ENCODE measurements at places on chromosomes 13 and 19.

DNA sequence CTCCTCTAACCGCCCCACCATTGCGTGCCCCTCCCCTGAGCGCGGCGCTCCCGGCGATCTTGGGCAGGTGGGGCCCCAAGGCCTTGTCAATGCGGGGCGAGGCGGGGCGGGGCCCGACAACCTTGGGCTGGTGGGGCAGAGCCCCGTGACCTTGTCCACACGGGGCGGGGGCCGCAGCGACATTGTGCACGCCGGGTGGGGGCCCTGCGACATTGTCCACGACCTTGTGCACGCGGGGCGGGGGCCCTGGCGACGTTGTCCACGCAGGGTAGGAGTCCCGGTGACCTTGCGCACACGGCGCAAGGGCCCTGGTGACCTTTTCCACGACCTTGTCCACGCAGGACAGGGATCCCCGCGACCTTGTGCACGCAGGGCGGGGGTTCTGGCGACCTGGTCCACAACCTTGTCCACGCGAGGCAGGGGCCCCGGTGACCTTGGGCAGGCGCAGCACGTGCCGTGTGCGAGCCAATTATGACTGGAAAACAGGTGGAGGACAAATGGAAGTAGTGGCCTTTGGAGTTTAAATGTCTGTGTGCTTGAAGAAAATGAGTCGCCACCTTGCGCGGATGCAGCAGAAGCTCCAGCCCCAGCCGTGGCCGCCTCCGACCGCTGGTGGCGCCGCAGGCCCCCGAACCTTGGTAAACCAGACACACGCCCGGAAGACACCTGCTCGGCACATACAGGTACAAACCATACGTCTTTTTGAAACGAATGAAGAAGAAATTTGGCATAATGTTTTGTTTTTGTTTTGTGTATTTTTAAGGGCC, 62.6 kb downstream of the LATS2 start:
- DNase-seq, result no peak

DNA sequence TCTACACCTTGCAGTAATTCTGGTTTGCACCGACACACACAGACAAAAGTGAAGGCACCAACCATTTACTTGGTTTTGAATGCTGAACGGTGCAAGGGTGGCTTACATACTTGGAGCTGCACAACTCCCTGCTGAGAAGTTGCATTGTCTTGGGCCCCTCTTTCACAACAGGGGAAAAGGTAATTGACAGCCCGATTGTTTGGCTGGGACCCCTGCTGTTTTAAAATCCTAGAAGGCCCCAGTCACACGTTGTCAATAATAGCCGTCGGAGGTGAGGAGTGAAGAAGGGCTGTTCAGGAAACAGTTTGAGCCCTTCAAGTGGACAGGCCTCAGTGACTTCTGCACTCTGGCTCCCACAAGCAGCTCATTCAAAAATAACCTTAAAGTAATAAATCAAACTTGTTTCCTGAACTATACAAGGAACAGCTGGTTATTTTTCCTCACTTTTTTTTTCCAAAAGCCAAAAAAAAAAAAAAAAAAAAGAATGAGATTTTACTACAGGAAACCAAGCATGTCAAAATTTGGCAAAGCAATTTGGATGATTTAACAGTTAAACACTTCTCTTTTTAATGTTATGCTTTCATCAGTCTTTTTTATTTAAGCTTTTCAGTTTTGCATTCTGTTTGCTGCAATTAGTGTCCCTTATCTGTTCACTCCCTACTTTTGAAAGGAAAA, 19.0 kb upstream of the SPRY2 start:
- no peak for DNase-seq

DNA sequence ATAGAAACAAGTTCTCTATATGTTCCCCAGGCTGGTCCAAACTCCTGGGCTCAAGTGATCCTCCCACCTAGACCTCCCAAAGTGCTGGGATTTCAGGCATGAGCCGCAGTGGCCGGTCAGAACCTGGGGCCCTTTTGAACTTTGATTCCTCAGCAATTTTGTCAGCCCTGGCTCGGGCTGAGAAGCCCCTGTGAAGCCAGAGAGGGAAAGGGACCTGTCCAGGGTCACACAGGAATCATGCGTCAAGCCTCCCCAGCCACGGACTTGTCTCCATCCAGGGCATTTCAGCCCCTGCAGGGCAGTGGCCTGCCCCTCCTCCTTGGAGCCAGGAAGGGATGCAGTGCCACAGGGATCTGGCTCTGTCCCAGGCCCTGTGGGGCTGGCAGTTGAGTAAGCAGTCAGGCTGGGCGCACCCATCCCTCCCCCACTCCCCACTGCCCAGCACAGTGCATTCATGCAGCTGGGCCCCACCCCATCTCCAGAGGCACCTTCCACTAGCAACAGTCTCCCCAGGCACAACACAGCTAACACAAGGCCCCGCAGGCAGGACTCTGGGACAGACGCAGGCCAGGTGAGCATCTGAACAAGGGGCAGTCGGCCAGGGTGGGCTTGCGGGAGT, at the start of gene CAPS:
Gene CAPS, plus strand, starts transcription at position 516 of the 619 bp plus-strand sequence. CDS start 153 bp downstream, outside the sequence.
- peak; percentile 67 for DNase-seq

GRCh38 chr19:5290336-5291262, 50.0 kb downstream of the PTPRS start:
- no peak for DNase-seq

DNA sequence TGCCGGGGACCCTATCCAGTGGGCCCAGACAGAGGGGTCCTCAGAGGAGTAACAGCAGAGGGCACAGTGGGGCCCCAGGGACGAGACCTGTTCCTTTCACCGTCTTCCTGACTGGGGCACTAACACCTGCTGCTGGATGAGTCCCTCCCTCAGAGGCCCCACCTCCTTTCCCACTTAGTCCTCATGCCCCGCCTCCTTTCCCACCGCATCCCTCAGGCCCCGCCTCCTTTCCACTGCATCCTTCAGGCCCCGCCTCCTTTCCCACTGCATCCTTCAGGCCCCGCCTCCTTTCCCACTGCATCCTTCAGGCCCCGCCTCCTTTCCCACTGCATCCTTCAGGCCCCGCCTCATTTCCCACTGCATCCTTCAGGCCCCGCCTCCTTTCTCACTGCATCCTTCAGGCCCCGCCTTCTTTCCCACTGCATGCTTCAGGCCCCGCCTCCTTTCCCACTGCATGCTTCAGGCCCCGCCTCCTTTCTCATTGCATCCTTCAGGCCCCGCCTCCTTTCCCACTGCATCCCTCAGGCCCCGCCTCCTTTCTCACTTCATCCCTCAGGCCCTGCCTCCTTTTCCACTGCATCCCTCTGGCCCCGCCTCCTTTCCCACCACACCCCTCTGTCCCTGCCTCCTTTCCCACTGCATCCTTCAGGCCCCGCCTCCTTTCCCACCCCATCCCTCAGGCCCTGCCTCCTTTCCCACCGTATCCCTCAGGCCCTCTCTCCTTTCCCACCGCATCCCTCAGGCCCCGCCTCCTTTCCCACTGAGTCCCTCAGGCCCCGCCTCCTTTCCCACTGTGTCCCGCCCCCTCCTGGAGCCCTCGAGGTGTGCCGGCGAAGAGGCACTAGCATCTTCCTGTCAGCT, 6.7 kb downstream of the SPPL2B start:
- no peak for DNase-seq

GRCh38 chr13:113022745-113023574, 53.9 kb downstream of the MCF2L start:
- no peak for DNase-seq

DNA sequence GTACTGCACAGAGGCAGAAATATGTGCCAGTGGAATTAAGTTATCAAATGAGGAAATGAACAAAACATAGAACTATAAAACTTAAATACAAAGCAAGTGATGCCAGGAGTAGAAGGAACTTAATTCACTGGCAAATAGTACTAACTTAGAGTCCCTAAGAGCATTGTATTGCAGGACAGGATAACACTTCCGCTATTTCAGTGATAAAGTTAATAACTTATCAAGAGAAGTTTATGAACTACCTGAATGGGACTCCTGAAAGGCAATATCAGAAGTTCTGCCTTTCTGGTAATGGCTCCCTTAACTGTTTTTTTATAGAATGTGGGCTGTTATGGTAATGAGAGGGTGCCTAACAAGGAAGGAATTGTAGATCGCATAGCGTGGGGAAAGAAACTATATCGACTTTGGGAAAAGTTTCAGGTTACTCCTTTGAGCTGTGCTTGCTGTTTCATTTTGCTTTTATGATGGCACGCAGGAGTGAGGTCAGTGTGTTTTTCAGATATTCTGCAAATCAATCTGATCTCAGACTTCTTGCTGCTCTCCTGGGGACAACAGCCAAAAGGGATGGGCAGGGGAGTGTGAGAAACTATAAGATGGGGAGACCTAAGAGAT, 95.3 kb upstream of the MLNR start:
- peak; percentile 13 for DNase-seq

DNA sequence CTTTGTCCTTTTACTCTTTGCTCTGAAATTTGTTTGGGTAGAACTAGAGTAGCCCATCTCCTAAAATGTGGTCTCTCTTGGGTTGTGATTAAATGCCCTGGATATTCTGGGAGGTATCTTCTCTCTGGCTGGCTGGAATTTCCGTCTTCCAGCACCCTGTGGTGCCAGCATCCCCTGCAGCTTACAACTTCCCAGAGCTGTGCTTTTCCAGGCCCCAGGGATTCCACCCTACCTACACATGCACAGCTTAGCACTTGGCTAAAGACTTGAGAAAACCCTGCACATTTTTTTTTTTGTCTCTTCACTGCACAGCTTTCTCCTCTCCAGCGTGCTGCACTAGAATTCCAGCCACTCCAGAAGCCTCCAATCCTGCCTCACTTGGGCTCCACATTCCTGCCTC, 334.7 kb downstream of the IRS2 start:
- peak; percentile 32 for DNase-seq

- DNase-seq, result no peak
Measured at GRCh38 chr13:54445453-54445852, 1416.8 kb downstream of the OLFM4 start.

DNA sequence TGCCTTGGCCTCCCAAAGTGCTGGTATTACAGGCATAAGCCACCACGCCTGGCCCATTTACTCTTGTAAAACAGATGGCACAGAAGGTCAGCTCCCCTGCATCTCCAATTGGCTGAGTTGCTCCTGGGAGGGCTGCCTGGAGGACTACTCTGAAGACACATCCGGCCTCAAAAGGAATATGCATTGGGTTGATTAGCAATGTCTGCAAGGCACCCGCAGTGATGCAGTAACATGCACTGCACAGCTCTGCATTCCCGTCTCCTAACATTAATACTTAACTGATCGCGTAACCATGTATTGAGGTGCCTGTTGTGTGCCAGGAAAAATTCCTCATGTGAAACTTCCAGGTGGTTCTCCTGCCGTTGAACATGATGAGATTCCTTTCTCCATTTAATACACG, 5.0 kb downstream of the ELAVL3 start:
- DNase-seq, result no peak

GRCh38 chr19:10069046-10069445, 17.1 kb upstream of the SHFL start:
- no peak for DNase-seq

DNA sequence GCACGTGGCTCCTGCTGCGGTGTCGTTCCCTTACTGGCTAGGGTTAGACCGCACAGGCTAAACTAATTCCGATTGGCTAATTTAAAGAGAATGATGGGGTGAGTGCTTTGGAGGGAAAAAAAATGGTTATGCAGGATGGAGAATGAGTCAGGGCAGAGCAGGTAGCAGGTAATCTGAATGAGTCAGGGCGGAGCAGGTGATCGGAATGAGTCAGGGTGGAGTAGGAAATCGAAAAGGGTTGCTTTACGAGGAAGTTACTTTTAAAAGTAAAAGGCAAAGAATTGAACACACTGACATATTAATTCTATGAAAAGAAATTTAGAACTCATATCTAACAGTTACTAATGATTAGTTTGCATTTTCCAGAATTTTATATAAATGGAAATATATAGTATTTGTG, 335.5 kb downstream of the FOXO1 start:
- DNase-seq, result no peak

GRCh38 chr19:21143854-21144253, 2.0 kb downstream of the ZNF431 start:
- no peak for DNase-seq

DNA sequence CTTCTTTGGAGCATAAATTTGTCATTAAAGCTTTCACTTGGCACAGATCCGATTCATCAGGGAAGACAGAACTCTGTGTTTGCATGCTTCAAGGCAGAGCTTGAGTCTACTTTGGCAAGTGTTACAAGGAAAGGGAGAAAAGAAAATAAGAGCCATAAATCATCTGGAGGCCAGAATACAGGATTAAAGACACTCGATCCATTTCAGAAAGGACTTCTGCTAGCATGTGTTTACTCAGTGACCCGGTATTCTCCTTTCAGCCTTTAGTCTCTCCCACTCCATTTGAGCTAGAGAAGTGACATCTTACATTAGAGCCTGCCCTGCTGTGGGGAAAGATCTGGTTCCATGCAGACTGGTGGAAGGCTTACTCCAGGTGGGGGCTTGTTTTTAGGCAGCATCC, 306.4 kb downstream of the KLF5 start:
- no peak for DNase-seq

DNA sequence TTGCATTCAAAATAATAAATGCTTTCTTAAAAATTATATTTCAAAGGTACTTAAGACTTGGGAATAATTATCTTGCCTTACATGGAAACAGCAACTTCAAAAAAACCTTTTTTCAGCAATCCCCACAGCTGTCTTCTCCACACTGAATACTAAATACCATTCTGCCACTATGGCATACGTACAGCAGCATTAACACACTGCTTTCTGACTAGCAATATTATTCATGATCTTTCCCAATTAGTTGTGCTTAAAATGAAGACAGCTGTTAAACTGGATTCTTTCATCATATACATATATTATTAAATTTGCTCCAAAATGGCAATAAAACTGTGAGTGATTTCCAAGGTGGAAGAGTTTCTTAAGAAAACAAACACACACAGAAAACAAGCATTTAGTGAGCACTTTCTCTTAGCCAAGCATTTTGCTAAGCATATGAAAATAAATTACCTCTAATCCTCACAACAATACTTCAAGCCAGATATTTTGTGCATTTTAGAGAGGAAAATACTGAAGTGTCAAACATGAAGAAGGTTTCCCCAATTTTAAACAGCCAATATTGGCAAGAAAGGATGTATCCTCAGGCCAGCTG, 609.5 kb downstream of the SLITRK1 start:
- no peak for DNase-seq

DNA sequence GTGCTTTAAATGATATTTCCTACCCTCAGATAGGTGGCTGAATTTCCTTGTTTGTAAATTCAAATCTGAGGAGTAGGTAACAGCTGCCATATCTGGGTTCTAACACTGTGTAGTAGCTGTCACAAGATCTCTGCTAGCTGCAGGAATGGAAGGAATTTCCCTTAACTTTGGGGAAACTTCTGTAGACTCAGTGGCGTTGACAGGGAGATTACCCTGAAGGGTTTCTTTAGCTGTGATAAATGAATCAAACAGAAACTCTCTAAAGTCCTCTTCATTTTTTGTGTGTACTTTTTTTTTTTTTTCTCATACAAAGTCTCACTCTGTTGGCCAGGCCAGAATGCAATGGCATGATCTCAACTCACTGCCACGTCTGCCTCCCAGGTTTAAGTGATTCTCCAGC, 5.3 kb upstream of the EPSTI1 start:
- DNase-seq, result peak; percentile 28

DNA sequence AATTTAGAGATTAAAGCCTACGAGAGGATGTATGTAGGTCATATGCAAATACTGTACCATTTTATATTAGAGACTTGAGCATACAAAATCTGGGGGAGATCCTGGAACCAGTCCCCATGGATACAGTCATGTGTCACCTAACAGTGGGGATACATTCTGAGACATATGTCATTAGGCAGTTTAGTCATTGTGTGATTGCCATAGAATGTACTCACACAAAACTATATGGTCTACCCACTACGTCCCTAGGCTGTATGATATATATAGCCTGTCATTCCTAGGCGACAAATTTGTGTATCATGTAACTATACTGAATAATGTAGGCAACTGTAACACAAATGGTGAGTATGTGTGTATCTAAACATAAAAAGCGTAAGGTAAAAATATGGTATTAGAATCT, 62.8 kb downstream of the WDFY2 start:
- no peak for DNase-seq

- DNase-seq, result no peak
Measured at GRCh38 chr19:39197808-39198207, 1.0 kb downstream of the NCCRP1 start.

Data from astrocyte of the spinal cord (primary cell).